ENCODE measurements at places on chromosomes 16 and 17.

GRCh38 chr16:49419006-49419405 is 45.4 kb downstream of the C16orf78 start:
- DNase-seq, result no peak

- no peak for DNase-seq
These were observed 10.6 kb downstream of the FOXJ1 start for GRCh38 chr17:76130473-76130872.

- peak; percentile 92 for DNase-seq
These were observed 2.8 kb downstream of the KDM6B start for GRCh38 chr17:7836596-7837407.

GRCh38 chr16:50856991-50857390 is 115.1 kb downstream of the CYLD start:
- no peak for DNase-seq

- no peak for DNase-seq
These were observed 10.4 kb downstream of the C16orf46 start for GRCh38 chr16:81066681-81067080.

DNA sequence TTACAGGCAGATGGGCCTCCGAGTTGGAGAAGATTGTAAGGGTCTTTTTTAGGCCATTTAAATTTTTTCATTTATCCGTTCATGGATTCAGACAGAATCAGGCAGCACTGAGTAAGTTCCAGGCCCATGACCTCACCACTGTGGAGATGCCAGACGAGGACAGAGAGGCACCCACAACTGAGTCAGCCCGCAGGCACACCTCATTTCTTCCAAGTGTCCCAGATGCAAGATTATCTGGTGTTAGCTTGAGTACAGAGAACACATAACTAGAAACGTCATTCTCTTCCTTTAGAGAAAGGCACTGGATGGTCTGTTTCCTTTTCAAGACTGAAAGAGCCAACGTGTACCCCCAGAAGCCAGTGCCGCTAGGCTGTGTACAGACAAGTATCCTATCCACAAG is 16.9 kb downstream of the CLEC16A start:
- DNase-seq, result no peak

DNA sequence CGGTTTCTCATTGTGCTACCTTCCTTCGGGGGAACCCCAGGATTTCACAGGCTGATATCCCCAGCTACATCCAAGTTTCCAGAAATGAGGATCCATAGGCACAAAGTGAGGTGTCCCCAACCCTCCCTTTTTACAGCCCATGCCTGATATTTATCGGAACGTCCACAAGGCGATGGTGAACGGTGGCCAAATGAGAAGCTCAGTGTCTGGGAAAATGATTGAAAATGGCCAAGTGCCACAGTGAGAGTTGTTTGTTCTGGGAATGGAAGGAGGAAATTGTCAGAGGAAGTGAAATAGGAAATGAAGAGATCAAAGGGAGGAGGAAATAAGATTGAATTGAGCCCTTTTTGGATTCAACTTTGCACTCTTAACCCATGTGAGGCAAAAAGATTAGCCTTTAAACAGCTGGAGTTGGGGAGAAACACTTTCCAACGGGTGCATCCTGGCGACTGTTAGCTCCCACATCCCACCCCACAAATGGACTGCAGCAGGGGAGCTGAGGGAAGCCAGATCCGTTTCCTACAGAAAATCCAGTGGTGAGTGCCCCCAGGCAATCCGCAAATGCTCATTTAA is 294.4 kb upstream of the IRX5 start:
- no peak for DNase-seq

DNA sequence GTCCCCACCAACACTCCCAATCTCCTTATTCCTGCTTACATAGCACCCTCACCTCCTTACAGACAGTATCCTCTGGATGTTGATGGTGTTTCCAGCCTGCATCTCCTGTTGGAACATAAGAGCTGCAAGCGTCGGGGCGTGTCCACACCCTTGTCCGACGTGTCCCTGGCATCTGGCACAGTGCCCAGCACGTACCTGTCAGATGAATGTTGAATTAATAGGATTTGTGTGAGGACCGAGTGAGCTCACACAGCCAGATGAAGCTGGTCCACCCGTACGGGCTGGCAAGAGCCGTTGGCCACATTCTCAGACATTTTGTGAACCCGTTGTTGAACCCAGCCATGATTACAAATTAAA is 12.2 kb upstream of the CBX4 start:
- peak; percentile 59 for DNase-seq

Data from Right ventricle myocardium inferior (tissue), 1 donor.